GF-D8 (cell line): ENCODE measurements at places on chromosomes 6 and 20.

GRCh38 chr6:24743944-24744335 lies 25.0 kb upstream of the C6orf62 start:
- DNase-seq, result no peak

DNA sequence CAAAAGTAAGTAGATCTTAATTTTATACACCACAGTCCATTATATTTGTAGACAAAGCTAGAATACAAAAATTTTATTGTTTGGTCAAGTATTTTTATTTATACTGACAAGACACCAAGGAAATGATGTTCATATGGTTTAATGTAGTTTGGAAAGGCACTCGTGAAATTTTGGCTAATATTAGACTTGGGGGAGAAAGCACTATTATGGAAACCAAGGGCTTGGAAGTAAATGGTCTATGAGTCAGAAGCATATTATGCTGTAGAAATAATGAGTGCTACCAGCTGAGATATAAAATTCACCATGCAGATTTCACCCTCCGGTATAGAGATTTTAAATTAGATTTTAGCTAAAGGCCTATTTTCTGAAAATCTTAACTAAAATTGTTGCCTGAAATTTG lies 233.6 kb downstream of the KCNQ5 start:
- no peak for DNase-seq

DNA sequence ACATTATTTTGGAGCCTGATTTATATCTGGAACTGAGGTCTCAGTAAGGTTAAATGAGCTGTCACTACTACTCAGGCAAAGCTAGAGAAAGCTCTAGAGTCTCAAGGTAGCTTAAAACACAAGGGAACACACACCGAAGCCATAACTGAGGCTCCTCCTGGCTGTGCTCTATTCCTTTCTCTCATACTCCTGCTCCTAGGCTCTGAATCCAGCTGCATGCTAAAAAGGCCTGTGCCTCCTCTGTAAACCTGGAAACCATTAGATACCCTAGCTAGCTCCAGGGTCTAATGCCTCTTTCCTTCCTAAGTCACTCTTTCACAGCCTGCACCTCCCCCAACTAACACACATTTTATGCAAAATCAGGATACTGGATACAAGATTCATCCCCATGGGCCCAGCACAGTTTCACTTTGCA lies 17.1 kb downstream of the RIPOR2 start:
- no peak for DNase-seq

DNA sequence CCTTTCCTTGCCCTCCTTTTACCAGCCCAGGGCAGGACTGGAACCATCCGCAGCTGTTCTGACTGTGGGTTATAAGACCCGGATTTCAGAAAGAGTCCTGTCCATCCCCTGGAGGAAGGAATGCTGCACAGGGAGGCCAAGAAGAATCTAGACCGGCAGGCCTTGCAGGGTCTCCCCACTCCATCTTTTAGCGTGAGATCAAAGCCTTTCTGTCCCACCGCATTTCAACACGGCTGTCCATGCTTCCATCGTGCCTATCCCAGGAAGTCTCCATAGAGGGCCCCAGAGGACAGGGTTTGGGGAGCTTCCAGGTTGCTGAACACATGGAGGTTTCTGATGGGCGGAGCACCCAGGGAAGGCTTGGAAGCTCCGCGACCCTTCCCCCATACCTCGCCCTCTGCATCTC lies 79.3 kb upstream of the AGPAT4 start:
- DNase-seq, result no peak

- DNase-seq, result peak; percentile 85
Measured at GRCh38 chr6:2020909-2021308, 224.5 kb downstream of the GMDS start.

DNA sequence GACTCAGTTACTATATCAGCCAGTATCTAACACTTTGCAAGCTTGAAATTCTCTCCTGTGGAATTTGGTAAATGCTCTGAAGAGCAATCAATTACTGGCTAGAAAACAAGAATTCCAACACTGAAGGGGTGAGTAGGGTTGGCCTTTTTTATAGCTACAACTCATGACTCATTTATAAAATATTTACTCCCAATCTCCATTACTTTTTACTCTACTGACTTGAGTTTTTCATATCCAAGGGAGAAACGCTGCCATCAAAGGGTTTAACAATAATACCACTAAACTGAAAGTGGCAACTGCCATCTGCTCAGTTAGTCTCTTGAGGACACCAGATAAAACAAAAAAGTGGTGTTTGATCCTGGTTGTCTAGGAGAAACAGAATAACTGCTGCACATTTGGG lies 203.1 kb downstream of the UBE3D start:
- DNase-seq, result no peak

DNA sequence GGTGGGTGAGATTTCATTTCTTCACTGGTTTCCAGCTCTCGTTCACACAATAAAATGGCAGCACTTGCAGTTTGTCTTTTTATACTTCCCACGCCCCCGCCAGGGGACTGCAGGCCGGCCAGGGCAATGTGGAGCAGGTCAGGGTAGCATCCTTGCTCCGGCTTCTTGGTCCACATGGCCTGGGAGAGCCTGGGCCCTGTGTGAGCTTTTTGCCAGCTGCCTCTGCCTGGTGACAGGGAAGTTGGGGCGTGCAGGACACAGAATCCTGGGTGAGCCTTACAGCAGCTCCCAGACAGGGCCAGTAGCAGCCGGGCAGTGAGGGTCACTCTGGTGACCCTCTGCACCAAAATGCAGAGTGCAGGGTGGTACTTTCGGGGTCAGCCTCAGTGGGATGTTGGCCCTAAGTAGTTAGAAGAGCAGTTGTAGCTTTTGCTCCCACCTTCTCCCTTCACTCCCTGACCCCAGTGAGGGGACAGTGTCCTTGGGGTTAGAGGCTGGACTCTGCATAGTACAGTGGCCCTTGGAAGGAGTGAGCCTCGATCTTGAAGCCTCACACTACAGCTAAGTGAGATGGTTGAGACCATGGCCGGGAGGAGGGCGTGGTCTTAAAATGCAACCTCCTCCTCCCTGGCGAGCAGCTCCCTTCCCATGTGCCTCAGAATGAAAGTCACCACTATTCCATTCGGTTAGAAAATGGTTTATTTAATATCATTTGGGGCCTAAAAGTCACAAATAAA lies 23.8 kb downstream of the PYGB start:
- no peak for DNase-seq

GRCh38 chr6:144922120-144922722 lies 637.1 kb downstream of the UTRN start:
- DNase-seq, result no peak

DNA sequence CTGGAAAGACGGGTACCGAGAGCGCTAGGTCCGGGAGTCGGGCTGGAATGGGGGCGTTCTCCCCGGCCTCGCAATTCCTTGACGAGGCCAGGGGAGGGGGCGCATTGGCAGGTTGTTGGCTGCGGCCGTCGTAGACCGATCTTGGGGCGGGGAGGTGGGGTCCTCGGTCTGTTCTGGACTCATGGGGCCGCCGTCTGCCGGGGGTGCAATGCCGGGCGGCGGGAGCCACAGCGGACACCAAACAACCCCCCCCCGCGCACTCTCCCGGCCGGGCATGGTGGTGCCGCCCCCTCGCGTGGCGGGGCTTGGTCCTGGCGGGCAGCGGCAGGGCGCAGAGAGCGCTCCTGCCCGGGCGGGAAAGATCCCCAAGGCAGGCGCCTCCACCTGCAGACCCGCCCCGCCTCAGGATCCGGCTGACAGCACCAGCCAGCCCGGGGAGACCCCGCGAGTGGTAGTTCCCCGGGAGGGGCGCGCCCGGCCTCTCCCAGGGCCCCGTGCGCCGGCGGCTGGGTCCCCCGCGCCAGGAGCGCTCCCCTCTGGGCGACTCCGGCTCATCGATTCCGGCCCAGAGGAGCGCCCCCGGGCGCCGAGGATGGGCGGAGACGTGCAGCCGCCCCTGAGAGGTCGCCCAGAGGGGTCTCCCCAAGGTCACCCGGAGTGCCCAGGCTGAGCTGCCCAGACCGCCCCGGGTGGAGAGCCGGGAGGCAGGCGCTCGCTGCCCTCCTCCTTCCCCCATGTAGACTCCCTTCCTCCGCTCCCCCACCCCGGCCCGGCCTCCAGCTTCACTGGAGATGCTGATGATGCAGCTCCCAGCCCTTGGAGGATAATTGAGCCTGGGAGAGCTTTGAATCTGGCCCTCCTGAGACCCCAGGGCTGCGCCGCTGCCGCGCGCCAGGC lies 709 bp downstream of the PPP1R16B start:
- DNase-seq, result no peak

- DNase-seq, result no peak
Measured at GRCh38 chr6:129865013-129865412, 3.9 kb upstream of the TMEM244 start.

DNA sequence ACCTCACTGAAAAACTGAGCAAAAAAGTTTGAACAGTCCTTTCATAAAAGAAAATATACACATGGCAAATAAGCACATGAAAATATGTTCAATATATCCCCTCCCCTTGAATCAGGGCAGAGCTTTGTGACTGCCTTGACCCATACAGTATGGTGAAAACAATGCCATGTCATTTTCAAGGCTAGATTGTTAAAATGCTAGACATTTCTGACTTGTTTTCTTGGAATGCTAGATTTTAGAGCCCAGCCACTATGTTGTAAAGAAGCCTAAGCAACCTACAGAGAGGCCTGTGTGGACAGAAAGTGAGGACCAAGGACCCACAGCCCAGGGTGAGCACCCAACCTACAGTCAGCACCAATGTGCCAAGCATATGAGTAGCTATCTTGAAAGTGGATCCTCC lies 17.1 kb upstream of the ASF1A start:
- no peak for DNase-seq

- DNase-seq, result no peak
Measured at GRCh38 chr6:159056432-159056831, 11.6 kb upstream of the TAGAP start.

- DNase-seq, result no peak
Measured at GRCh38 chr20:4602297-4602631, 119.4 kb upstream of the PRND start.

GRCh38 chr20:36591854-36592641 lies 13.5 kb upstream of the RAB5IF start:
- DNase-seq, result no peak

DNA sequence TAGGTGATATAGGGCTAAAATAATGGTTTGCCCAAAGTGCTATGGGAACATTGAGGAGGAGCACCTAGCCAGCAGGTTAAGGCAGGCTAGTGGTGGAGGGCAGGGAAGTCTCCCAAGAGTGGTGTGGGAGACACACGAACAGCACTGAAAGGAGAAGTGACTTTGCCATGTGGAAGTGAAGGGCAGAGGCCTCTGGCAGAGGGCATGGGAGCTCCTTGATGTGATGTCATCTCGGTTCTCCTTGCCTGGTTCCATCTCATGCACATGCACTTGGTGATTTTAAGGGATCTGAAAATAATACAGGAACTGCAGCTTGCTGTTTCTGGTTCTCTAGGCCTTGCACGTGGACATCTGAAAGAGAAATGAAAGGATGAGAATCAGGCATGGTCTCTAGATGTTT lies 4.7 kb upstream of the MAP3K4 start:
- no peak for DNase-seq

- DNase-seq, result no peak
Measured at GRCh38 chr20:43721429-43722152, 5.2 kb downstream of the GTSF1L start.

DNA sequence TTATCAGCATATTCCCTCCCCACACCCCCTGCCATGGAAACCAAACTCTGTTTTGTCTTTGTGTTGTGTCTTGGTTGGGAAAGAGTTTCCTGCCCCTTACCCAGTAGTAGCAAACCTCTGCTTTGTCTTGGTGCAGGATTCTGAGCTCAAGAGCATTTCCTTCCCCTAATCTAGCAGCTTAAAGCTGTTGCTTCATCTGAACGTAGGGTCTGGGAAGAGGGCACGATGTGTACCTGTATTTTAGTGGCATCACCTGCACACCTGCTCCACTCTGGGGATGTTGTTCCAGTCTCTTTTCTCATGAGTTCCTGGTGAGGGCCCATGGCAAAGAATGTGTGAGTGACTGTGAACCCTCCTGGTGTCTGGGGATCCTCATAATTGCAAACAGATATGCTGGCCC lies 164.7 kb downstream of the SCP2D1 start:
- no peak for DNase-seq

DNA sequence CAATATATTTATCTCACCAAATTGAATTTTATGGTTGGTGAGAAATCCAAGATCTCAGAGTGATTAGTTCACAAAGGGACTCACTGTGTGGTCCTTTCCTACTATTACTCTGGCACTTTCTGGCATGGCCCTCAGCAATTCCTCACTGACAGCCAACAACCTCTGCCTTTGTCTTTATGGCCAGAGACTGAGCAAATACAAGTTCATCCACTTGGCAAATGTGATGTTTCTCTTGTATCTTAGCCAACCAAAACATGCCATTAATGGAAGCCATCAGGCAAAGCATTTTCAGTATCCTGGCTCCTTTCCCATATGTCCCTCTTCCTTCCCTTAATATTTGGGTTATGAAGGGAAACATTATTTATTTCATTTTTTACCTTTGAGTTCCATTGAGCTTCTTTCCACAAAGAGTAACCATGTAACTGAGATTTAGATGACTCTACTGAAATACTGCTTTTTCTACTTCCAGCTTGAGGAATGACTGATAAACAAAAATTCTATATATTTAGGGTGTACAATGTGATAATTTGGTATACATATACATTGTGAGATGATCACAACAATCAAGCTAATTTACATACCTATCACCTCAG lies 30.8 kb upstream of the SMLR1 start:
- no peak for DNase-seq

- no peak for DNase-seq
Measured at GRCh38 chr6:81589465-81590313, 162.8 kb downstream of the TENT5A start.

DNA sequence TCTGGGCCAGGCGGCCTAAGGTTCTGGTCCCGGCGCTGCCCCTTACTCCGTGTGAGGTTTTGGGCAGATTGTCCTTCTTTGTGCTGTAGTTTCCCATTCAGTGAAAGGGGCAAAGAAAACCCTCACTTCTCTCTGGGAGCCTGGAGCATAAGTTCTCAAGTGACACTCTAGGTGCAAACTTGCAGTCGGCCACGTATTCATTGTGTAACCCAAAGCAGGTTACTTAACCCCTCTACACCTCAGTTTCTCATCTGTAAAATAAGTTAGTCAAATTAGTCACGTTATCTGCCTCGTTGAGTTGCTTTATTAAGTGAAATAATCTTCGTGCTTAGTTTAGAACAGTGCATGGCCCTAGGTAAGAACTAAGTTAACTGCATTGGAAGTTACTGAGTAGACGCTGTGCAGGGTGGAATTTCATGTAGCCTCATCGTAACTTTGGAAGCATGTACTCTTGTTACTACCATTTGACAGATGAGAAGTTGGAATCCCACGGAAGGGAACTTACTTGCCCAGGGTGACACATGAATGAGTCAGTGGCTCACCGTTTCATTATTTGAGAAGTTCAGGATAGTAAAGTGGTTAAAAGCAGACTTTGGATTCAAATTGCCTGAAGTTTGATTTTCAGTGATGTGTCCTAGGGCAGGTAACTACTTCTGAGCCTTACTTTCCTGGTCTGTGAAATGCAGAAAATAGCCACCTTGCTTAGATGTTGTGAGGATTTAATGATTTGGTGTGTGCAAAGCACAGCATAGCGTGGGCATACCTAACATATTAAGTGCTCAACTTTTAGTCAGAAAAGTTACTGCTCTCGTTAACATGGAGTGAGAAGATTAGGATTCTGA lies 556 bp upstream of the MROH8 start:
- no peak for DNase-seq
